ENCODE measurements at places on chromosomes 12 and 14. TPM values are rescaled to one million over a fixed set of nuclear protein-coding genes. Genes with fewer than 3 reads are reported as not detected.

The RPGRIP1 gene
- 0.42 TPM for total RNA-seq

The MIS18BP1 gene
- 72.6 TPM for total RNA-seq

The PLEKHD1 gene
- total RNA-seq, result 0.31 TPM

The CLMN gene
- total RNA-seq, result 9.0 TPM

The KLRC3 gene
- 7.1 TPM for total RNA-seq

The APOF gene
- total RNA-seq, result not detected

The CELA1 gene
- not detected for total RNA-seq

The HCAR2 gene
- total RNA-seq, result 15.4 TPM

The POTEM gene
- total RNA-seq, result not detected

The AQP6 gene
- total RNA-seq, result not detected

The LMNTD1 gene
- not detected for total RNA-seq

The GLT8D2 gene
- total RNA-seq, result not detected

The BCDIN3D gene
- total RNA-seq, result 4.7 TPM

The KCNA5 gene
- 0.10 TPM for total RNA-seq

The ERC1 gene
- total RNA-seq, result 30.2 TPM

Measured in mononuclear cell (primary cell).